ENCODE measurements at places on chromosomes 7 and 10.
A peak's percentile ranks its signal among the peaks of the same experiment; 100 is the strongest.

DNA sequence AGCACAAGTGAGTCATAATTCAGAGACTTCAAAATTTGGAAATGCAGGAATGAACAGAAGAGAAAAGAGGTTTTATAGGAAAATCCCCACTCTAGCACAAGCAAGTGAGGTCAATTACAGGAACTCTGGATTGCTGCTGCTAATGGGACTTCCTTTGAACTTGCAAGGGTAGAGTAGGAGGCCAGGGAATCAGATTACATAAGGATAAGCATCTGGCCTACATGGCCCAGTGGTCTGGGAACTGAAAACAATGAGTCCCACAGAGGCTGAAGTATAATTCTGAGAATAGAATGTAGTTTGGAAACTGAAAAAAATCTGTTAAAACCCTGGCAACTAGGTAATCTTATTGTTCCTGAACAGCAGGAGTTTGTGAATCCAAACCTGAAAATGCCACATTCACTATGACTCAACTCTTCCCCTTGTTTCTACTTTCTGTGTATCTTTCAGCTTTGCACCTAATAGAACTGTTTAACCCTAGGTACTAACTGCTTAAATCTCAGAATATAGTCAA is 66.5 kb downstream of the CTNNA3 start:
- no peak for DNase-seq

- no peak for DNase-seq
Measured at GRCh38 chr7:32289651-32290414, 200.3 kb downstream of the LSM5 start.

DNA sequence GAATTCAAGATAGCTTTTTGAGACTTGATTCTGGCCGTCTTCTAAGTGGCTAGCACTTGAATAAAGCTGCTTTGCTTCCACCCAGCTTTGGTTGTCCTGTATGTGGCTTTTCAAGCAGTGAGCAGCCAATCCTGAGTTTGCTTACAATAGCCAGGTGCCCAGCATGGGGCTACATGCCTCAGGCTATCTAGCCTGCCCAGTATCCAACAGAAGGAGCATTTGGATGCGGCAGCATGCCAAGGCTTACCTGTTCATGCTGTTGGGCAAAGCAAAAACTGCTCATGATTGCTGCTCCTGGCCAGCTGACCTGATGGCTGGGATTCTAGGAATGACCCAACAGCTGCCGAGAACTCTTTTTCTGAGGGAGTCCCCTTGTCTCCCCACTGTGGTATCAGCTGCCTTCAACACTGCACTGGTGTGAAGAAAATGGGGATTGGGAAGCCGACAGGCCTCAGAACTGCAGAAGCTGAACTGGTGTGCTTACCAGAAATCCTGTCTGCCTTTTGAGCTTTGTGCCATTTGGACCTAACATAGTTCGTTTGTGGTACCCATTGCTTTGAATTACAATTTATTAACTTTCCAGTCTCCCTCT is 618.9 kb upstream of the IGFBP3 start:
- DNase-seq, result no peak

DNA sequence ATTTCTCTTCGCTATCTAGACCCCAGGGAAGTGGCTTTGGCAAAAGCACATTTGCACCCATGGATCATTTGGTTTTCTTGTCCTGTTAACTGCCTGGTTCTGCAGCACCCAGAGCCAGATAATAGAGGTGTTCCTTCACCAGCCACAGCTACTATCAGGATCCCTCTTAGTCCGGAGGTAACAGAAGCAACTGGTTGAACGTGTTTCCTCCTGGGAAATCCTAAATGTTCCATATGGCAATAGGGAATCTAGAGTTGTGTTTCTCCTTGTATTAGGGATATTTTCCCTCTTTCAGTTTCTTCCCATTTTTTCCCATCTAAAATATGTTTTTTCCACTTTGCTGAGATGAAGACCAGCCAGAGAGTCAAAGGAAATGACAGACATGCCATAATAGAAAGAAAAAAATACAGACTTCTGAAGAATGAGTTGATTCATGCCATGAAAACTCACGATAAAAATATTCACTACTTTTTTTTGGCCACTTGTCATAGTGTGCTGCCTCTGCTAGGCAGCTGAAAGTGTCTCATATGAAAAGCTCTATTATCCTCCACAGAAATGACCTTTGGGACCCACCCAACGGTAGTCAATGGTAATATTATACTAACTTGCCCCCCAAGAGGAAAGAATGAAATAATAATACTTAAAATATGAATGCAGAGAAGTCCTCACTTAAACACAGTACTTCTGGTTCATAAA is 472.8 kb downstream of the KCNMA1 start:
- DNase-seq, result no peak

DNA sequence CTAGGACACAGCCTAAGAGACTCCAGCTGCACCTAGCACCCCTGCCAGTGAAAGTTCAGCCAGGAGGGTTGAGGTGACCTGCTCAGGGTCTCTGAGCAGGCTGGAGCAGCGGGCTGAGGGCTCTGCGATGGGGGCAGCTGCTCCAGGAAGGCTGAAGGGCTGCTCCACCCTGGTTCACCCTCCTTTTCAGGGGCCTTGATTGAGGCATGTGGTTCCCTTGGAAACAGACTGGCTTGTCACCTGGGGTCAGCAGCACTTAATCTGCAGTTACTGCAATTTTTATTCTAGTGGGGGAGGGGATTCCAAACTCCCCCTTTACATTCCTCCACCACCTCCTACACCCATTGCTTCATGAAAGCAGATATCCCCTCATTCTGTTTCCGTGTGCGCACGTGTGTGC is 85.3 kb upstream of the UNC5B start:
- no peak for DNase-seq

- DNase-seq, result no peak
Measured at GRCh38 chr10:120794390-120794789, 56.8 kb upstream of the WDR11 start.

DNA sequence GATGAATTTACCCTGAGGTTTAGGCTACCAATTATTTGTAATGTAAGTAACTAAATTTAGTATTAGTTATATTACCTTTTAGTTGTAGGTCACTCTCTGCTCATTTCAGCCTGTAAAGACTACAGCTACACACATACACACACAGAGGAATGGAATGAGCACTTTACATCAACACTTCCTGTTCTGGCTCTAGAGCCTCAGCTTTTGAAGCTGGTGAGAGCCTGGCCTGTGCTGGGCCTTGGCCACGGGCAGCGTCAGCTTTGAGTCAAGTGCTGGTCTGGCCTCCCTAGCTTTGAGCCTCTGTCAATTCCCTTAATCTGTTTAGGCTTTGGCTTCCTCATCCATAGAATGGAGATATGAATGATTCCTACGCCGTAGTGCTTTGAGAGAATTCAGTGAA is 141.7 kb downstream of the EGFR start:
- peak; percentile 8 for DNase-seq

DNA sequence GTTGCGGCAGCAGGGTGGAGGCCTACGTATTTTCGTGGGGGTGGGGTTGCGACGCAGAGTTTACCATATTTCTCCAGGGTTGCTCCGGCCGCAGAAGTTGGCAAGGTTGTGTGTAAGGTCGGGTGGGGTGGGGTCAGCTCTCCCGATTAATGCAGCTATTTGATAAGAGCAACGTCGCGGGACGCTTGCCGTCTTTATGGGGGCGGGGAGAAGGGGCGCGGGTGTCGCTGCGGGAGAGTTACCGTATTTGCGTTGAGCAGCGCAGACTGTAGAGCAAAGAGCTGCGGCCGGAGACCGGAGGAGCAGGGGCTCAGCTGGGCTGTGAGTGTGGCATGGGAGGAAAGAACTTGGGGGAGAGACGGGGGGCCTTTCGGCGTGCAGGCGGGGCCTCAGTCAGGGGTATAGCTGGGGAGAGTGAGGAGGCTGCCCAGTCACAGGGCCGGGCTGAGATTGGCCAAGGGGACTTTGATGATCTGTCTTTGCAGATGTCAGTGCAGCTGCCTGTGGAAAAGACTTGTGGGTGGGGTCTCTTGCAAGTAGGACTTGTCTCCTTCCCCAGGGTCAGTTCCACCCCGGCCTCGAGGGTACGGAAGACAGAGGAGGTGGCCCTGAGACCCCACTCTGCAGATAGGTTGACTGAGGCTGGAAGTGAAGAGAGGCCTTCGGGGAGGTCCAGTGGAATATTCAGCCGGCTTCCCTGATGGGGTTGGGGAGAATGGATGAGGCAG is 26.6 kb downstream of the ZNF775 start:
- DNase-seq, result no peak

DNA sequence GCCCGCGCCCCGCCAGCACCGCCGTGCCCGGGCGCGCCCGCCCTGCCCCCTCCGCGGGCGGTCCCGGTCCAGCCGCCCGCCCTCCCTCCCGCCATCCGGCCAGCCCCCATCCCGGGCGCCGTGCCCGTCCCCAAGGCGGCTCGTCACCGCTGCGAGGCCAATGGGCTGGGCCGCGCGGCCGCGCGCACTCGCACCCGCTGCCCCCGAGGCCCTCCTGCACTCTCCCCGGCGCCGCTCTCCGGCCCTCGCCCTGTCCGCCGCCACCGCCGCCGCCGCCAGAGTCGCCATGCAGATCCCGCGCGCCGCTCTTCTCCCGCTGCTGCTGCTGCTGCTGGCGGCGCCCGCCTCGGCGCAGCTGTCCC is at the start of gene HTRA1:
Gene HTRA1 (plus strand): TSS at position 187 of the 362 bp plus-strand sequence. CDS start 100 bp downstream, at position 287.
- peak; percentile 22 for DNase-seq

GRCh38 chr10:6146013-6146785 is 56.5 kb upstream of the PFKFB3 start:
- no peak for DNase-seq

DNA sequence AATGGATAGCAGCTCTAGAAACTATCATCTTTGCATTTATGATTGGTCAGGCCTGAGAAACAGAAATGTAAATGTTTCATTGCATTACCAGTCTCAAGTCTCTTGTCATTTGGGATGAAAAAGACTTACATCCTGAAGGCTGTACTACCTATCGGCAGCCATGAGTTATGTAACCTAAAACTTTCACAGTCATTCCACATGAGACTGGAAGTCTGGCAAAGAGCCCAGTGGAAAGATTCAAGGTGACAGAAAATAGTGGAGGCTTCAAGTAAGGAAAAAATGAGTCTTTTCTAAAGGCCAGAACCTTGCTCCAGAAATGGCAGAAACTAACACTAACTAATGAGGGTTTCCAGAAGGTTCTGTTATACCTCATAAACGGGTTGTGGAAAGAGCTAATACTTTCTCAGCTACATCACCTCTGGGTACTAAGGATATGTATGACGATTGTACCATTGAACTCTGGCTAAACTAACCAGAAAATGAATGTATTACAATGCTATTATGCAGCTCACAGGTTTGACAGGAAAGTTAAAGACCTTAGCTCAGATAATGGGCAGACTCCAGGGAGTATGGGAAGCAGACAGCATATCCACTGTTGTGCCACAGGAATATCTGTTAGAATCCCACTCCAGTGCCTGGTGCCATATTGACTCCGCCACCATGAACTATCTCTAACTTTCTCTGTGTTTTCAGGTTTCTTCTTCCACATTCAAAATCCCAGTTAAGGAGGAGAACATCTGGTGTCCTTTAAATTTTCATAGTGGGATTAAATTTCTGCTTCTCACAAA is 41.7 kb upstream of the DYNC1I1 start:
- DNase-seq, result no peak

- DNase-seq, result no peak
Measured at GRCh38 chr7:6291531-6291930, 19.1 kb upstream of the CYTH3 start.

GRCh38 chr10:109173121-109173520 is 750.2 kb downstream of the XPNPEP1 start:
- DNase-seq, result no peak

- DNase-seq, result peak; percentile 4
Measured at GRCh38 chr10:17910125-17910789, 41.5 kb upstream of the SLC39A12 start.

- no peak for DNase-seq
Measured at GRCh38 chr10:127535802-127536515, 13.2 kb upstream of the NPS start.

DNA sequence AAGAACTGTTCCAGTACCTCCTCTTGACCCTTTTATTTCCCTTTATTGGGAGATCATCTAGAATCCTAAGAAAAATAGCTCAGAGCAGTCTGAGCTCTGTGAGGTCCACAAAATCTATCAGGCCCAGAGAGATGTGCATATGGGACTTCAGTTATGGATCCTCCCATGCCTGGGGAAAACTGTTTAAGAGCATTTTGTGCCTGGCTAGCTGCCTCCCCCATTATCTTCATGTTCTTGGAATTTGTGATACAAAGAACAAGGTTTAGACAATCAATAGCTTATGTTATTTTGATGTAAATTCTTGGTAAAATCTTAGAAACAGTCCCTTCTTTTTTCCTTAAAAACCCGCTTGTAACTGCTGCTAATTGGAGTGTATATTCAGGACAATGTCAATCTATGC is 75.2 kb downstream of the USP6NL start:
- DNase-seq, result no peak

DNA sequence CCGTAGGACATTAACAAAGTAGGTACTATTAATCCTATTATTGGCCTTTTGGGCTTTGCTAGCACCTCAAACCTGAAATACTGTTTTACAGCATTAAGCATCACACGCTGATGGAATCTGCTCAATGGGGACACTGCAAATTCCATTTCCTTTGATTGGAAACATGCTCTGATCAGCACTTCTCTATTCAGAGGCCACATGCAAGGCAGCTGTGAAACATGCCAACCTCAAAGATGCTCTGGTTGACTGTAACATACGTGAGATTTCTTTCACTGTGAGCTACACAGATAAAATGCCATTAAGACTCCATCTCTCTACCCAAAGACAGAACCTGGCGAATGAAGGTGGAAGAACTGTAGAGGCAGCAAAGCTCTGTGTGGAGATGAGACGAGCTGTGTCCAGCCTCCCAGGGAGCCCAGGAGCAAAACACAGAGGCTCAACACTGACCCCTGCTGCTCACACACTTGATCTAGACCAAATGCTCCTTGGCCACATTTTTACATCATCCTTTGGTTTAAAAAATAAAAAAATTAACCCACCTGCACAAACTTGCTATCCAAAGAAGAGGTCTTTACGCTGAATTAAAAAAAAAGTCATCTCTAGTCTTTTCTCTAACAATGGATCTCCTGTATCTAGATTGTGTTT is 8.0 kb downstream of the RSU1 start:
- DNase-seq, result no peak

DNA sequence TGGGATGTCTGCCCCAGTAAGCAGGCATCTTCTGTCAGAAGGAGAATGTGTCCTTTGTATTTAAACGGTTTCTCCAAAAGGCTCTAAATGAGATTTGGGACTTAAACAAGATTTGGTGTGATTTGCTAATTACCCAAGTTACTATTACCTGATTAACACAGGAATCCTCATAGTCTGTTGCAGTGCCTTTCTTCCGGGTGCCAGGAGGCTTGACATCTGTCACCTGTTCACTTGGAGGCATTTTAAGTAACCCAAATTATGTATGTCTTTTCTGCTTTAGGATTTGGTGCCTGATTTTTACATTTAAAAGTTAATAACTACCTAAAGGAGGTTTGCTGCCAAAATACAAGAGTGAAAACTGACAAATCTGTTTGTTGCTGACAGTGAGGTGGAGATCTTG is 587.9 kb upstream of the GALNT17 start:
- no peak for DNase-seq

- no peak for DNase-seq
Measured at GRCh38 chr7:157318015-157318706, 18.6 kb upstream of the DNAJB6 start.

Data from pulmonary artery endothelial cell (primary cell).